ACHN (cell line): ENCODE measurements at places on chromosomes 13 and 19.

DNA sequence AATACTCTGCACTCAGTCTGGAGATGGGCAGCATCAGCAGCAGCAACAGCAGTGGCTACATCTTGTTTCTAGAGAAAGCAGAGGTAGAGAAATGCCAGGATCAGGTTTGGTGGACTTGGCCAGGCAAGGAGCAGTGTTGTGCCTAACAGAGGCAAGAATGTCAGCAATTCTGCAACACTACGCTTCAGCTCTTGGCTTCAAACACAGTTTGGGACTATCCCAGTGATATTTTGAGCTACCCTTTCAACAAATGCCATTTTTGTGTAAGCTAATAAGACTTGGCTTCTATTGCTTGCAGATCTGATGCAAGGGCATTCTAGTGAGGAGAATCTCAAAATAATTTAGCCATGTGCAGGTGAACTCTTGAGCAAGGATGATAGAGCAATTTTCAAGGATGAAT lies 271.3 kb downstream of the PCDH20 start:
- no peak for DNase-seq

DNA sequence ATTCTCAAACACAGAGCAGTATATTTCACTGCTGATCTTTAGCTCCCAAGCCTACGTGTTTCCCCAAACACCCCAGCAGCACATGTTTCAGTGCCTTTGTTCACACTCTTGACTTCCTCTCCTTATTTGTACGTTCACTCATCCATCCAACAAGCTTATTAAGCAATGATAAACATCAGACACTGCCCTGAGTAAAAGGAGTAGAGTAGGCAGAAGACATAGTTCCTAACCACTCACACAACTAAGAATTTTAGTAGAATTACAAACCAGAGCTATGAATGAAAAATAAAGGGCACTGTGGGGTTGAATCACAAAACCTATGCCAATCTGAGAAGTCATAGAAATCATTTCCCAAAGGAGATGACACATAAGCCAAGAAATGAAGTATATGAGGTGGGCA lies 213.5 kb downstream of the DIAPH3 start:
- no peak for DNase-seq

GRCh38 chr19:16969135-16969534 lies 57.5 kb downstream of the CPAMD8 start:
- DNase-seq: no peak

- peak; percentile 87 for DNase-seq
Measured at GRCh38 chr19:1592024-1592754, 476 bp downstream of the MBD3 start.

DNA sequence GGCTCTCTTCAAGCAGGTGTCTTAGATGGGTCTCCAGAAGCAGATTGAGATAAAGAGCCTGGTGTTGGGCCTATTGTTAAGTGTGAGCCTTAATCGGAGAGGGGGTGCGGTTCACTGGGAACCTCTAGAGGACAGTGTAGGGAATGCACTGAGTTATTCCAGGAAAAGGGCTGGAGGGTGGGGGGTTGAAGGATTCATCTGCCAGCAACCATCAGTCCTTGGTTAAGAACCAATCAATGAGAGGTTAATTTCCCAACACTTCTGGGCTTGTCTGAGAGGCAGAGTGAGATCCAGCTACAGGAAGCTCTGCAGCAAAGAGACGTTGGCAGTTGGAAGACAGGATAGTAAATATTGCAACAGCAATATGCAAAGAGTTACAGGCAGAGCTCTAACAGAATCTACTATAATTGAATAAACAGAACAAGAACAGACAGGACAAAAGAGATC lies 28.7 kb downstream of the CYP4F2 start:
- DNase-seq: peak; percentile 1

DNA sequence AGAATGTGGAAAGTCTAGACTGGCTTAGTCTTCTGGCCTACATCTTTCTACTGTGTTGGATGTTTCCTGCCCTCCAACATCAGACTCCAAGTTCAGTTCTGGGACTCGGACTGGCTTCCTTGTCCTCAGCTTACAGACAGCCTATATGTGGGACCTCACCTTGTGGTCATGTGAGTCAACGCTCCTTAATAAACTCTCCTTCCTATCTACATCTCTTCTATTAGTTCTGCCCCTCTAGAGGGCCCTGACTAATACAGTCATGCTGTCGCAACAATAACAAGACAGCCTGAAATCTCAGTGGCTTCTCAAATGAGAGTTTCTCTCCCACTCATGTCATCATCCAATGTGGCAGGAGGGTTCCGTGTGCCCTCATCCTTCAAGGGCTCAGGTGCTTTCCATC lies 347.8 kb downstream of the MZT1 start:
- DNase-seq: no peak

DNA sequence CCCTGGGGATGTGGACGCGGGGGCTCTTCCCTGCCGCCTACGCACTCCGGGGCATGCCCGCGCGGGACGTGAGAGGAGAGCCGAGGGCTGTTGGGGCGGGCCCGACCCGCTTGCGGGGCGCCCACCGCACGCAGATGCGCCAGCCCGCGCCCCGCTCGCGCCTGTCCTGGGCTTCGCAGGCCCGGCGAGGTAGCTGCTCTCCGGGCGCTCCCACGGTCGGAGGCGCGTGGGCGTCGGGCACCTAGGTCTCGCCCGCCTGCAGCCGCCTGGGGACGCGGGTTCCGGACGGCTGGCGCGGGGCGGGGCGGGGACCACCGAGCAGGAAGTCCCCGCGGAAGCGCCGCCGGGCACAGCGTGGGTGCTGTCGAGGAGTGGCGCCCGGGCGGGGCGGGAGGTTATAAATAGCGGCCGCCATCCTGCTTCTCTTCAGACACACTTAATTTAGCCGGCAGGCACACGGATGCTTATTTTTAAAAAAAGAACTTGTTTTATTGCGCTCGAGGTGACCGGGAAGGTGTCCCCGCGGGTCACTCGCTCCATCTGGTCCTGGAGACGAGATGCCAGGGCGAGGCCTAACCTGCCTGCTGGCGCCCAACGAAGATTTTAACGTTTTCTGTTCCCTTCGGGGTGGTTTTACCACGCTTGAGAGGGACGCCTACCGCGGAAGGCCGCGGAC lies 561 bp upstream of the GJA3 start:
- no peak for DNase-seq

DNA sequence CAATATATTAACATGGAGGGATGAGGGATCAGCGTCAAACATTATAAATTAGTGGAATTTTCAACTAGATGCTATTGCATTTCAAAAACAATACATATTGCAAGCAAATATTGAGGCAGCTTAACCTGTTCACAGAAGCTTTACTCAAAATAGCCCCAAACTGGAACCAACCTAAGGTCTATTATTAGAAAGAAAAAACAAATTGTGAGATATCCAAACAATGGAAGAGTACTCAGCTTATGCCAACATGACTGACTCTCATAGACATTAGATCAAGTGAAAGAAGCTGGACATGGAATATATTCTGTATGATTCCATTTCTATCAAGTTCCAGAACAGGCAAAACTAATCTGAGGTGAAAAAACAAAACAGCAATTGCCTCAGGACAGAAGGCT lies 27.6 kb upstream of the NEK3 start:
- no peak for DNase-seq

DNA sequence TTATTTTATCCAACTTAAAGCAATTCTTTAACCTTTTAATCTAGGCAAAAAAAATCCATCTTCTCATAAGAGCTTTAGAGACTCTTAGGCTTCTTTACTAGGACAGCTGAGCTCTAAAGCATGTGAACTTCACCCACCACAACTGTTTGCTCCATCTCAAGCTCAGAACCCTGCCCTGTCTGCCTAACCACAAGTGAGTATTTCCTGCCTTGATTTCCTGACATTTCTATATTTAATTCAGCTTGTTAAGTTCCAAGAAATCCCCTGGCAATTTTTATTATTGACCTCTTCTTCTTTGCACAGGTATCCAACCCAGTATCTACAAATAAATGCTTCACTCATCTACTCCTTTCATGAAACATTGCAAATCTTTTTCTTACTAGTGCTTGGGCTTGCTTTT lies 21.1 kb upstream of the CEACAM21 start:
- DNase-seq: no peak

DNA sequence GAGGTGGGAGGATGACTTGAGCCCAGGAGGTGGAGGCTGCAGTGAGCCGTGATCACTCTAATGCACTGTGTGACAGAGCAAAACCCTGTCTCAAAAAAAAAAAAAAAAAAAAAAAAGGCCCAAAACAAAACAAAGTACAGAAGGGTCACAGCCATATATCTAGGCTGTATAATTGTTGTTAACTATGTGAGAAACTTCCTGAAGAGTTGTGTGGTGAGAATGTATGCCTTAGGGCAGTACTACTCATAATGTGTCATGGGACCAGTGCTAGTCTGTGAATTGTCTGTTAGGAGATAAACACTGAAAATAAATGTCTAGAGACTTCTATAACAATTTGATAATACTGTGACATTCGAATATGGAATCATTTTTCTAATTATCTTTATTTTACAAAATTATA lies 43.1 kb downstream of the PAN3 start:
- no peak for DNase-seq

- DNase-seq: no peak
Measured at GRCh38 chr13:28501547-28501946, 6.6 kb upstream of the FLT1 start.

GRCh38 chr13:114260814-114261213 lies 20.6 kb upstream of the UPF3A start:
- no peak for DNase-seq

GRCh38 chr13:105990256-105990958 lies 545.1 kb downstream of the EFNB2 start:
- DNase-seq: no peak

- no peak for DNase-seq
Measured at GRCh38 chr19:313988-314815, 23.0 kb upstream of the PLPP2 start.

GRCh38 chr13:22506096-22506691 lies 674.6 kb upstream of the SGCG start:
- no peak for DNase-seq

GRCh38 chr13:98651744-98652143 lies 74.8 kb upstream of the STK24 start:
- DNase-seq: no peak

- DNase-seq: no peak
Measured at GRCh38 chr19:22606954-22607652, 27.0 kb upstream of the ZNF492 start.

- DNase-seq: no peak
Measured at GRCh38 chr13:93957371-93957770, 522.1 kb downstream of the DCT start.

DNA sequence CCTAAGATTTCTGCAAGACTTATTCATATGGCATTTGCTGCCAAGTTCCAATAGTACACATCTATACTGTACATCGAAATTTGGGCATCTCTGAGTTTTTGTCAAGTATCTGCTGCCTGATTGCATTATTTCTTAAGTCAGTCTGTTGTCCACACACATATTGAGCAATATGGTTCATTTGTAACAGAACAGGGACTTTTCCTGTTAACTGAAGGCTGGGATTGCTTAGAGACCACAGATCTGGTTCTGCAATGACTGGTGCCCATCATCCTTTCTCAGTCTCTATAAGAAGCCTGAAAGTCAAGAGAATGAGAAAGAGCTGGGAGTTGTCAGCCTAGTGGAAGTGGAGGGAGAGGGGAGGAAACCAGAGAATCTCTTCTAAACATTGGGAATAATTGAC lies 22.5 kb upstream of the MYCBP2 start:
- no peak for DNase-seq

DNA sequence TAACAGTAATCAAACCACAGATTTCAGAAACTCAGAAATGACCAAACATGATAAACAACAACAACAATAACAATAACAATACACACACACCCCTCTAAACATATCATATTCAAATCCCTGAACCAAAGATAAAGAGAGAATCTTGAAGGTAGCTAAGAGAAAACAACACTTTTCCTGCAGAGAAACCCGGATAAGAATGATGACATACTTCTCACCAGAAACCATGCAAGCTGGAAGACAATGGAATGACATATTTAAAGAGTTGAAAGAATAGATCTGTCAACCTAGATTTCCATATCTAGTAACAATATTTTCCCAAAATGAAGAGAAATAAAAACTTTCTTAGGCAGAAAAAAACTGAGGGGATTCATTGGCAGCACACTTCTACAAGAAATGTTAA lies 138.1 kb downstream of the LIG4 start:
- DNase-seq: no peak

- DNase-seq: no peak
Measured at GRCh38 chr13:59425211-59425741, 738.5 kb downstream of the DIAPH3 start.

GRCh38 chr19:46862503-46862834 lies 1.7 kb downstream of the ARHGAP35 start:
- DNase-seq: no peak

- peak; percentile 60 for DNase-seq
Measured at GRCh38 chr19:10420444-10421239, at the start of gene PDE4A. TSS of gene PDE4A (plus strand) at chr19:10420538. CDS start at chr19:10420765, 227 bp downstream.

DNA sequence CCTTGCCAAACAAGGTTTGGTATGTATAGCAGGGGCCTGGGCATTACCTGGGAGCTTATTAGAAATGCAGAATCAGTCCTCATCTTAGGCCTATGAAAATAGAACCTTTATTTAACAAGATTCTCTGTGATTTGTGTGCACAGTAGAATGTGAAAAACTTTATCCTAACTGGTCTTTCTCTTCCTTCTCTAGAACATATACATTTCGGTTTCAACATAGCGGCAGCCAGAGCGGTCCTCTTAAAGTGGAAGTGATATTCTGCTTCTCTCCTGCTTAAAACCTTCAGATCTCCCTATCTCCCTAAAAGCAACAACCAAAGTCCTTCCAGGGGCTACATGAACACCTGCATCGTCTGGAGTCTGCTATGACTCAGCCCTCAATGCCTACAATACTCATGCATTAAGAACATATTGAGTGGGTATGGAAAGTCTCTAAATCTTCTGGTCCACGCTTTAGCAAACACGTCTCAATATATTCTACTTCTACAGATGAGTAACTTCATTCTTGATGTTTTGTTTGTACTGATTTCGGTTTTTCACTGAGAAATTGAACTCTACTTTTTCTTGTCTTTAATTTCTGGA lies 84.5 kb downstream of the SPRY2 start:
- no peak for DNase-seq

- no peak for DNase-seq
Measured at GRCh38 chr13:109779876-109780510, 6.4 kb downstream of the IRS2 start.

GRCh38 chr19:8814176-8814575 lies 17.9 kb downstream of the ZNF558 start:
- no peak for DNase-seq

GRCh38 chr19:16197188-16197621 lies 506 bp upstream of the AP1M1 start:
- DNase-seq: peak; percentile 11

DNA sequence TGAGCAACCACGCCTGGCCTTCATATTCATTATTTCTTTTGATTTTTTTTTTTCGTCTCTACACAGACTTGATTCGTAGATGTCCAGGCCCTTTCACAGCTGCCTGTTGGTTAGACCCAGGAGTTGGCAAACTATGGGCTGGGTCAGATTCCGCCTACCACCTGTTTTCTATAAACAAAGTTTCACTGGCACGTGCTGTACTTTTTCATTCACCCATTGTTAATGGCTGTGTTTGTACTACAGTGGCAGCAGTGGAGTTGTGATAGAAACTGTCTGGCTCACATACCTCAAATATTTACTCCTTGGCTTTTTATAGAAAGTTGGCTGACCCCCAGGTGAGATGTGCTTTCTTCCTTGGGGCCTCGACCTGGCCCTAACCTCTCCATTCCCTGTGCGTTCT lies 72.9 kb upstream of the TEX29 start:
- no peak for DNase-seq
